ENCODE measurements at places on chromosomes 16 and 17.

GRCh38 chr17:29757788-29758187, 135.1 kb upstream of the CORO6 start:
- no peak for DNase-seq

- DNase-seq, result no peak
These were observed 1199.3 kb downstream of the CDH11 start for GRCh38 chr16:63922560-63922959.

- peak; percentile 43 for DNase-seq
These were observed 44.6 kb downstream of the RAI1 start for GRCh38 chr17:17725752-17726457.

GRCh38 chr16:83138976-83139690, 512.4 kb downstream of the CDH13 start:
- no peak for DNase-seq

DNA sequence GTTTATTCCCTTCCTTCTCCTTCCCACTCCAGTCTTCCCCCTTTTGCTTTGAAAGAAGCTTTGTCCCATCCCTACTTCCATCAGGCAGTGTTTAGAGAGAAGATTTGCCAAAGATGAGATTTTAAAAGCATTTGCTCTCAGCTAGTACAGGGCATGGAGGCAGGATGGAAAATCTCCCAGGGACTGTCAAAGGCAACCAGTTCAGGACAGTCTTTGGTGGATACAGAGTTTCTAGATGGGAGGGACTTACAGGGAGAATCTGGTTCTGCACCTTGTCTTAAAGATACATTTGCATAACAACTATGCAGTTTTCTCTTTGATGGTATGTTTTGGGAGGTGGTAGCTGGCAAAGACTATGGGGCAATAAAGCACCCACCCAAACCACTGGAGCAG, 26.2 kb downstream of the CHD9 start:
- no peak for DNase-seq

GRCh38 chr17:54968988-54969332, 395 bp downstream of the STXBP4 start:
- DNase-seq, result peak; percentile 91

GRCh38 chr16:56226187-56226586, 34.9 kb downstream of the GNAO1 start:
- DNase-seq, result no peak

DNA sequence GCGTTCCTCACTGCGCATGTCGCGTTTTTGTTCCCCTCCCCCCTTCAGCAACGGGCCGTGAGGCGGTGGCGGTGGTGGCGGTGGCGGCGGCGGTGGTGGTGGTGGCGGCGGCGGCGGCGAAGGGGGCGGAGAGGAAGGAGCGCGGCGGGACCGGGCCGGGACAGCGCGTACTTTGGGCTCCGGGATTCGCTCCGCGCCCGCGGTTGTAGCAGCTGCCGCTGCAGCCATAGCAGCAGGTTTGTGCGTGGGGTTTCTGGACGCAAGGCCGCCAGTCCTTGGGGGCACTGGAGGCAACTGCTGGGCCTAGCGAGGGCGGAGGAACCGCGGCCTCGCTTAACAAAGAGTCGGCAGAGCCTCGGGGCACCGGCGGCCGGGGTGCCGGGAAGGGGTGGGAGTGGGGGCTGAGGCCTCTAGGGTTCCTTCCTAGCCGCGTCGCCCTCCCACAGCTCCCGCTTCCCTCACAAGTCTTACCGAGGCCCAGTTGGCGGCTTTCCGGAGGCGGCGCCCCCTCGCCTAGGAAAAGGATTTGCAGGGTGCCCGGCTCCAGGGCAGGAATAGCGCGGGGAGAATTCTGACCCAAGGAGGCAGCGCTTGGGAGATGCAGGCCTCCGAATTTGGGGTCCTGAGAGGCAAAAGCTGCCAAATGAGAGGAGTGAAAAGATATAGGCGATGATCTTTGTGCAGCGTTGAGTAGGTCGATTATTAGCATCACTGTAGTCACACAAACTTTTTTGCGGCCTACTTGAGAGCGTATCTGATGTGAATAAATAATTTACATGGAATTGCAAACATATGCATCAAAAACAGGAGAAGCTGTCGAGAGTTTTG, at the start of gene DDX42:
TSS of gene DDX42 (plus strand) at position 30 of the 828 bp plus-strand sequence. CDS start 12,880 bp downstream, outside the sequence.
- peak; percentile 79 for DNase-seq

DNA sequence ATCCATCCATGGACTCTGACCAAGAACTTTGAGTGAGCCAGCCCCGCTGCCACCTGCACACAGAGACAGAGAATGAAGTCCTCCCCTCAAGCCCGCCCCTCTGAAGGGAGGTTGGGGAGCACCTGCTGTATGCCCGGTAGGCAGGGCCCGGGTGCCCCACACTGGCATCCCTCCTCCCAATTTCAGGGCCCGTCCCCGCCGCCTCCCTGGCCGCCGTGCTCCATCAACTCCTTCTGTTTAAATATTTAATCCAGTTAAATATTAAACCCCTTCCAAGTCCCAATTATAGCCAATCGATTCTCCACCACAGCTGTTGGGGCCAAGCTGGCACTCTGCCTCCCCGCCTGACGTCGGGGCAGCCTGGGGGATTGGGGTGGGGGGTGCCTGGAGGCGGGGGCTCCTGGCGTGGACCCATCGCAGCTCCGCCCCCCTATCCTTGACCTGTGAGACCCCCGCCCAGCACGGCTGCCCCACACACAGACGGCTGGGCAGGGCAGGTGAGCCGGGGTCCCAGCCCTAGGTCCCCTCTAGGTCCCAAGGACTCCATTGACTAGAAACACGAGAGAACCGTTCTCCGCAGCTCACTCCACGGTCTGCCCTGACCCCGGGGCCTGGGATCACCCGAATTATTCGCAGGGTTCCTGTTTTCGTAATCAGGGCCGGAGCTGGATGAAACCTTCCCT, 18.0 kb upstream of the CACNA1H start:
- DNase-seq, result no peak

DNA sequence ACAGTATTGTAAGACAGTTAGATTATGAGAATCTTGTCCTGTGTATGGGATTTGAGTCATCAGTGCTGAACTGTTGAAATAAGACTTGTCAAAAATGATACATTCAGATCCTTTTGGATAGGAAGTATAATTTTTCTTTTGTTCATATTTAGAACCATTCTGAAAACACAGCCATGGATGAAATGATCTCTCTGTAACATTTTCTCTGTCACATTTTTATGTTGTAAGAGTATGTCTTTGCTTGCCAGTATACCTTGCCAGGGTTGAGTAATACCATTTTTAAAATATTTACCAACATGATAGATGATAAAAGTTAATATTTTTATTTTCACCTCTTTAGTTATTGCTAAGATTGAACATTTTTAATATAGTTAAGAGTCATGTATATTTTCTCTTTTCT, 45.0 kb downstream of the NSRP1 start:
- DNase-seq, result no peak

GRCh38 chr17:34261568-34262337, 6.7 kb downstream of the CCL2 start:
- DNase-seq, result no peak

GRCh38 chr17:13544292-13544691, 57.4 kb downstream of the HS3ST3A1 start:
- DNase-seq, result no peak

GRCh38 chr17:49952209-49952911, 16.6 kb upstream of the DLX4 start:
- no peak for DNase-seq

- DNase-seq, result peak; percentile 3
These were observed 52.4 kb upstream of the PMFBP1 start for GRCh38 chr16:72224260-72224768.

DNA sequence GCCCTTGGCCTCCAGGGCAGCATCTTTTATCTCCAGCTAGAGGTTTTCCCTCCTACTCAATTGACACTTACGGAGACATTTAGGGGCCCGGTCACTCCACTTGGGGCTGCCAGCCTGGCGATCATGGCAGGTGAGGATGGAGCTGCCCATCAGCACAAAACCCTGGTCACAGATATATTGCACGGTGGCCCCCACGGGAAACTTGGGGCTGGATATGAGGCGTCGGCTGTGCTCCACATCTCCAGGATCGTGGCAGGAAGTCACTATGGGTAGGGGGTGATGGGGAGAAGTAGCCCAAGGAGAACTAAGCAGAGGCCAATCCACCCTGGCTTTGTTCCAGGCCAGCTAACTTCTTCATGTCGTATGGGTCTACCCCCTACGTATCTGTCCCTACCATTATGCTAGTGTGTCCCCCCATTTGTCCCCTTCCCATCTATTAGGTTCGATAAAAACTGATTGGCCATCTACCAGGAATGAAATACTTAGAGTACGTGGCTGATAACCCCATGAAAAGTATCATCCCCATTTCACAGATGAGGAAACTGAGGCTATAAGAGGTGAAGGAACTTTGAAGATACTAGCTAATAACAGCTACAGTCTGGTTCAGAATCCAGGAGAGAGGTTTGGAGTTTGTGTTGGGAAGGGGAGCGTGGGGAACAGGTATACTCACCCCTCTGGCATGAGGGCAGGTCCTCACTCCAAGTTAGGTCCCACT, 6.1 kb upstream of the PHF12 start:
- DNase-seq, result no peak

DNA sequence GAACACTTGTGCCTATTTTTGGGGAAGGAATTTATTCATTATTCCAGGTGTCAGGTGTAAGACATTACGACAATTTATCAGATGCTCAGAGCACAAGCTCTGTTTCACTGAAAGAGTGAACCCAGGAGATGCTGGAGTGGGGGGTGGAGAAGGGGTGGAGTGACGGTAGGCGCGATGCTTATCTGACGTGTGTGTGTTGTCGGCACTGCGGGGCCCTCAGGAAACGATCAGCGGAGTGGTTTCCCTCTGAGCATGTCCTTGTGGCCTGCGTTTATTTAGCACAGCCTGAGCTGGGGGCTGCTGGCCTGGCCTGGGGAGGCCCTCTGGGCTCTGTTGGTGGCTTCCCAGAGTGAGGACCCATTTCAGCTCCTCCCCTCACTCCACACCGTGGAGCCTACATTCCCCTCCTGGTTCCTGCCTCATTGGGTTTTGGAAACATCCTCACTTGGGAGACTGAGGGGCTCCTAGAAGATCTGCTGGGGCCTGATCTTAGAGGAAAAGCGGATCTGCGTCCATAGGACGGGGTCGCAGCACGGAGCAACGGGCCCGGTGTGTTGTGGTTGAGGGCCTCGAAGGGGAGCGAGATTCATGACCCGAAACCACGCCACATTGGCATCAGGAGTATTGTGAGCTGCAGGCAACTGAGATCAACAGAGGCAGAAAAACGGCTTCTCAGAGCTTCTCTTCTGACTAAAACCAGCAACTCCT, 19.0 kb upstream of the GNG13 start:
- DNase-seq, result no peak

GRCh38 chr17:15511142-15511541, 43.7 kb upstream of the CDRT4 start:
- DNase-seq, result no peak

DNA sequence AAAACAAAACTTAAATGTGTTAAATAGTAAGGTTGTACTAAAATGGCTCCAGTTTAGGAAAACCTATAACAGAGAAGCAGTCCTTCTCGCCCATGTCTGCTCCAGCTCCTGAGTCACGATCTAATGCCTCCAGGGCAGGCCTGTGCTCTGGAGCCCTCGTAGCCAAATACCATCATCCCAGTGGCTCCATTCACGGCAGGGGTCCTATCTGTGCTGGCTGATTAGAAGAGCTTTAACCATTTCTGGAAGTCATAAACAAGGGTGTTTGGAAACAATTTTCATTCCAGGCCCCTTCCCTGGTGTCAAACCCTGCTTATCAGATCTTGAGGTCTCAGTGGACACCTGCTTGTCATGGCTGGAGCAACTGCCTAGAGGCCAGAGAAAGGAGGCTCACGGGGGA, 336.9 kb downstream of the SOX9 start:
- DNase-seq, result no peak

DNA sequence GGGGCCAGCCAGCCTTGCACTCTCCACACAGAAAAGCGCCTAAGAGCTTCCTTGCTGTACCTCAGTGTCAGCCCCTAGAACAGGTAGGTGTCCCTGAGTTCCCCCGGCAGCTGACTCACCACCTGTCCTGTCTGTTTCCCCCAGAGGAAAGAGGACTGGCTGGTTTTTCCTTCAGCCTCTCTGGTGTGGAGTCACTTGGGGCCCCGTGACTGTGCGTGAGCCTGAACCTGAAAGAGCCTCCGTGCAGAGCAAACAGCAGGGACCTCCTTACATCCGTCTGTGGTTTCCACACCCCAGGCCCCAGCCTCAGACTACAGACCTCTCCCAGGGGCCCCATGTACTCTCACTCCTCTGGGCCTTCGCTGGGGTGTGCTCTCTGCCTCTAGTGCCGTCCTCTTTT, 87.8 kb downstream of the GNAO1 start:
- no peak for DNase-seq

DNA sequence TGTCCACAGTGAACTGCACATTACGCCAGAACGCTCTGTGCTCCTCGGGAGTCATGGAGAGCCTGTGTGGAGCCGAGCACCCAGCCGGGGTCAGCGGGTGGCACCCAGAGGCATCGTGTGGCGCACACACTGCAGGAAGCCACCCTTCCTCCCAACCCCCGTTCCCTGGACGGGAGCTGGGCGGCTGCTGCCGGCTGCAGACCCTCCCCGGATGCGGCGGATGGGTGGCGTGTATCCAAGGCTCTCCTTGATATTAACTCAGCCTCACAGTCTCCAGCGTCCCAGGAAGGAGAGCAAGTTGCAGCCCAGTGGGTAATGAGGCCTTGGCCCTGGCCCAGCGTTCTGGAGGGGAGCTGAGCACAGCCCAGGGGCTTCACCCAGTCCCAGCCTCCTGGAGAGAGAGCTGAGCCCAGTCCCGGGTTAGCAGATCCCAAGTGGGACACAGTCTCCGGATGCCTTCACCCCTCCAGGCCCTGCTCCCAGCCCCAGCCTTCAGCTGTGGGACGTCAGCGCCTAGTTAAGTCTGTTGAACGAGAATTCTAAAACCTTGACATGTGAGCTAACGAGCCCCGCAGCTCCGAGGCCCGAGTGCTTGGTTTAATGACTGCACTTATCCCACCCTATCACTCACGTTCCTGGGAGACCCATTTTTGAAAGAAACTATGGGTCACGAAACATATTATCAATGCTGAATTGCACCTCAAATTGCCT, 86.6 kb downstream of the TBC1D16 start:
- no peak for DNase-seq

DNA sequence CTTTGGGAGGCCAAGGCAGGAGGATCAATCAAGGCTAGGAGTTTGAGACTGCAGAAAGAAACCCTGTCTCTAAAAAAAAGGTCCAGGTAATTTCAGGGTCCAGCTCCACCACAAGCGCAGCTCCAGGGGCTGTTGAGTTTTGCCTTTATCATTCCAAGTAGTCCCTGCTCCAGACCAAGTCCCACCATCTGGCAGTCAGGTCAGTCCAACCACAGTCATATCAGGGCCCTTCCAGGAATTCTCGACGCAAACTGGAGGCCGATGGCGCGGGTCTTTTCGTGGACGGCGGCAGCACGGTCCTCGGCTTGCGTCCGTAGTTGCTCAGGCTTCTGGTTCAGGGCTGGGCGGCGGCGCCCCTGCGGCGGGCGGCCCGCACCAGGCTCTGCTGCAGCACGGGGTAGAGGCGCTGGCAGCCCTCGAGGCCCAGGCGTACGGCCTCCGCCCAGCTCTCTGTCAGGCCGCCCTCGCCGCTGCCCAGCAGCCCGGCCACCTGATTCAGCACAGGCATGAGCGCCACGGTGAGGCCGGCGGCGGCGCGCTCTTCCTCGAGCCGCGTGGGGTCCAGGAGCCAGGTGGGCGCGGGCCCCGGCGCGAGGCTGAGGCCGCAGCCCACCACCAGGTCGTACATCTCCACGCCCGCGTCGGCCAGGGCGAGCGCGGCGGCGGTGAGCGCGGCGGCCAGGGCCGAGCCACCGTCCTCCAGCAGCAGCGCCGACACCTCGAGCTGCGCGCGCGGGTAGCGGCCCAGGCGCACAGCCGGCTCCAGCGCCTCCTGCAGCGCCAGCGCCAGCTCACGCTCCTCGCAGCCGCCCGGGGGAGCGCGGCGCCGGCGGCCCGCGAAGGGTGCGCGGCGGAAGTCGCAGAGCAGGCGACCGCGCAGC, 752 bp downstream of the EXOSC6 start:
- DNase-seq, result peak; percentile 77

GRCh38 chr17:3475812-3476610, at the start of gene ASPA:
ASPA (plus strand) TSS chr17:3475997; CDS start chr17:3476160, 163 bp downstream.
- peak; percentile 12 for DNase-seq

Data from right kidney (tissue), 9 donors.